ENCODE measurements at places on chromosomes 5 and 9. TPM values are rescaled to one million over a fixed set of nuclear protein-coding genes. Genes with fewer than 3 reads are reported as not detected.

FAXDC2 gene
- total RNA-seq, result 1.1 TPM

FGF18 gene
- 0.44 TPM for total RNA-seq

DNA sequence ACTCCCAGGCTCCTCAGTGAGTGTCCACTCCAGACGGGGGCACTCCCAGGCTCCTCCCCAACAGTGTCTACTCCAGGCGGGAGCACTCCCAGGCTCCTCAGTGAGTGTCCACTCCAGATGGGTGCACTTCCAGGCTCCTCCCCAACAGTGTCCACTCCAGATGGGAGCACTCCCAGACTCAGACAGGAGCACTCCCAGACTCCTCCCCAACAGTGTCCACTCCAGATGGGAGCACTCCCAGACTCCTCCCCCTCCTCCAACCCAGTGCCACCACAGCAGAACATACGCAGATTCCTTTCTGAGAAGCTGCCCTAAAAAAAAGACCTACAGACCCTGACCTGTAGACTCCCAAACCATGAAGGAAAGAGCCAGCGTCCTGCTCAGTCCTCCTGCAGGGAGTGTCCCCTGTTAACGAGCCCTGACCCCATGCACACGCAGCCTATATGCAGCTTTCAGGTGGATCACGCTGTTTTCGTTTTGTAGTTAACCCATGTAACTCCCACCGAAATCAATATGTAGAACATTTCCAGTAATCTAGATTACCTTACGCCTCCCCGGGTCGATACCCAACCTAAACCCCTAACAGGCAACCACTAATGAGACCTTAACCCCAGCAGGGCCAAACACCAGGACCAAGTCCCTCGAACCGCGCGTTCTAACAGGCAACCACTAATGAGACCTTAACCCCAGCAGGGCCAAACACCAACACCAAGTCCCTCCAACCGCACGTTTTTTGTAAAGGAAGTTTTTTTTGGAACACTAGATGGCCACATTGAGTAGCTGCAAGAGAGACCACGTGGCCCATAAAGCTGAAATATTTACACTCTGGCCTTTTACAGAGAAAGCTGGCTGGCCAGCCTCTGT, 15.7 kb downstream of the PNPLA7 start:
- DNase-seq, result no peak

GRCh38 chr9:35519692-35520363, 29.9 kb downstream of the RUSC2 start:
- no peak for DNase-seq

DNA sequence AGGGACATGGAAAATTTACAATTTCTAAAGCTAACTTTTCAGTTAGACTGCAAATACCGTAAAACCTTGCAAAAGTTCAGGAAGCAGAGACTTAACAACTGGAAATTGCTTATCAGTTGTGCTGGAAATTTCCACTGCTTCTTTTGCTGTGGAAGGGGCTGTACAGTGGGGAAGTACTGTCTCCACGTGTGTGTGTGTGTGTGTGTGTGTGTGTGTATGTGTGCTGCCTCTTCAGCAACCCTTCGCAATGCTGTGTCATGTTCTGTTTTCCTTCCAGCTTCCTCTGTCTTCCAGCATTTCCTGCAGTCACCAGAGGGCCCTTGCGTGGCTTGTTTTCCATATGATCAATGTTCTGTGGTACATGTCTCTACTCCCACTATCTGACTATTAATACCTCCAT, 87.5 kb upstream of the RANBP3L start:
- DNase-seq, result no peak

GRCh38 chr9:32177396-32177795, 207.0 kb upstream of the ACO1 start:
- DNase-seq, result no peak

DNA sequence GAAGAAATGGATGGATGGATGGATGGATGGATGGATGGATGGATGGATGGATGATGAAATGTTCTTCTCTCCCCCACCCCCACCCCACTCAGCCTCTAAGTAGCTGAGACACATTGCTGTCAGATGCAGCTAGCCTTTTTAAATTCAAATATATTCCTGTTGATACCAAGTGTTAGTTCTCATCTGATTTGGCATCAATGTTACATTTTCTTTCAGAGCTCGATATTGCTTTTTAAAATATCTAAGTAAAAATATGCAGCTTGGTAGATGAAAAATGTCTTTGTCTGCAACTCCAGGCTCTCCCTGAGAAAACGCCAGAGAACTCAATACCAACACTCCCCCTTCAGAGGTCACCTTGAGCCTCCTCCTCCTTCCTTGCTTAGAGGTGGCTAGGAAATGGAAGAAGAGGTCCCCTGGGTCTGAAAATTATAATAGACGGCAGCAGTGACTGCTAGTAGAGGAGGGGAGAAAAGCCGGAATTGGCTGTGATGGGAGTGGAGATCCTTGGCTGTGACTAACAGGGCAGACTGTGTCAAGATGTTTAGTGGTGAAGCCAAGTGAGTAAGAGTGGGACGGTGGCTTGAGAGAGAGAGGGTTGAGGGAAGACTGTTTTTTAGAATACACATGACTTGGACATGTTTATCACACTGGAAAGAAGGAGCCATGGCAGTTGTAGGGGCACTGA, 156.0 kb downstream of the ZNF462 start:
- DNase-seq, result no peak

Data from T-helper 17 cell (primary cell).